ENCODE measurements at places on chromosomes 1 and 21. TPM values are rescaled to one million over a fixed set of nuclear protein-coding genes. Genes with fewer than 3 reads are reported as not detected.

The FHAD1 gene
- total RNA-seq = 0.55 TPM

The FMOD gene
- total RNA-seq = 0.33 TPM

The KRTAP19-5 gene
- total RNA-seq = not detected

The GNG12 gene
- total RNA-seq = 145 TPM

The C8A gene
- total RNA-seq = not detected
